Astrocyte of the spinal cord (primary cell): ENCODE measurements at places on chromosomes 11 and 22.

GRCh38 chr22:19635644-19636043 is 78.7 kb upstream of the SEPTIN5 start:
- DNase-seq: no peak

DNA sequence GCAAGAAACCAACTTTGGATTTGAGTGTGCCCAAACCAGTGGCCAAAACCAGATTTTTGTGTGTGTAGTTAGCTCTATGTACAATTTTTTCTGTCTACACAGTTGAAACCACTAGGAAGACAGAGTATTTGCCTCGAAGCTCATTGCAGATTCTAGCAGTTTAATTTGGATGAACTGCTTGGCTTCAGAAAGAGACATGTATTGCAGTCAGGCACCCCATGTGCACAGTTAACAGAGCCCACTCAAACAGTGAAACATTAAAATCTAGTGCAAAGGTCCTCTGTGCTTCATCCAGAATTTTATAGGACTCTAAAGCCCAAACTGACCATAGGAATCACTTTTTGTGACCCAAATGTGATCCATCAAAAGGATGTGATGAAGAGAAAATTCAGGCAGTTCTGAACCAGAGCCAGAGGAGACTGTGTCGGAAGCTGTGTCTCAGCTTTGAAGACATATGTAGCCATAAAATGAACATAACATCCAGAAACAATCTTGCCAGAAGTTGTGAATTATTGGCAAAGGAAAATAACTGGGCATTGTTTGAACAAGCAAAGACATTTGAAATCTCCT is 82.7 kb downstream of the PANX1 start:
- no peak for DNase-seq

DNA sequence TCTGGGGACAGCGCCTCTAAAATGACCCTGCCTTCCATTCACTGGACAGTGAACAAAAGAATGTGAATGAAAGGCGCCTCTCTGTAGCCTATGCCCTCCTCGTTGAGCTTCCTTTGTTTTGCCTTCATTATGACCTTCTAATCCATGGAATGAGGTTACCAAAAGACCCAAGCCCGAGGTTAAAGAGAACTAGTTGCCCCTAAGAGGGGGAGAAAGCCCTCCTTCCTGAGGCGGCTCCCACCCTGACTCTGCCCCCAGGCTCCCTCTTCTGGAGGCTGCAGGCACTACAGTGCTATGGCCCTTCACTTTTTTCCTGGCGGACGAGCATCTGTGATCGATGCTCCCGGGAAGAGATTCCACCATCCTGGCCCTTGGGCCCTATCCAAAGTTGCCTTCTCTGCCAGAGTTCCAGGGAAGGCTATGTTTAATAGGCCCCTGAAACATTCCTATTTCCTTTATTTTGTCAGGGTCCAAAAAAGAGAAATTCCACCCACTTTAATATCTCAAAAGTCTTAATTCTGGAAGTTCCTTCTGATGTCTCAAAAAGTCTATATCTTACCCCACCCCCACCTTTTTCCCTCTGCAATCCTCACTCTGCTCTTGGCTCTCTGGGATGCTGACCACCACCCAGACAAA is 147.3 kb downstream of the FEZ1 start:
- DNase-seq: peak; percentile 32

DNA sequence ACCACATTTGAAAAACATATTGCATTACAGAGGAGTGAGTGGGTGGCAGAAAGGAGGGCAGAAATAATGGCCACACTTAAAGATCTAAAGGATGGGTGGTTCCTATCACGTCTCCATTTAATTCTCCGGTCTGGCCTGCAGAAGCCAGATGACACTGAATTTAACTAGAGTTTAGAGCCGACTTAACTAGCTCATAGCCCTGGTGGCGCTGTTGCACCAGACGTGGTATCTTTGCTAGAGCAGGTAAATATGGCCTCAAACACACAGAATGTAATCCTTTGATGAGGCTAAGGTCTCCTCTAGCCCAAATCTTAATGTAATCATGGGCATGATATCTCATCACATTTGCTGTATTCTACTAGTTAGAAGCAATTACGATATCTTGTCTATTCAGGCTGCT is 51.5 kb upstream of the GAL start:
- DNase-seq: peak; percentile 74

GRCh38 chr22:25572708-25573171 is 8.3 kb downstream of the GRK3 start:
- no peak for DNase-seq

- DNase-seq: no peak
Measured at GRCh38 chr11:124359566-124359965, 24.7 kb downstream of the OR8B2 start.

DNA sequence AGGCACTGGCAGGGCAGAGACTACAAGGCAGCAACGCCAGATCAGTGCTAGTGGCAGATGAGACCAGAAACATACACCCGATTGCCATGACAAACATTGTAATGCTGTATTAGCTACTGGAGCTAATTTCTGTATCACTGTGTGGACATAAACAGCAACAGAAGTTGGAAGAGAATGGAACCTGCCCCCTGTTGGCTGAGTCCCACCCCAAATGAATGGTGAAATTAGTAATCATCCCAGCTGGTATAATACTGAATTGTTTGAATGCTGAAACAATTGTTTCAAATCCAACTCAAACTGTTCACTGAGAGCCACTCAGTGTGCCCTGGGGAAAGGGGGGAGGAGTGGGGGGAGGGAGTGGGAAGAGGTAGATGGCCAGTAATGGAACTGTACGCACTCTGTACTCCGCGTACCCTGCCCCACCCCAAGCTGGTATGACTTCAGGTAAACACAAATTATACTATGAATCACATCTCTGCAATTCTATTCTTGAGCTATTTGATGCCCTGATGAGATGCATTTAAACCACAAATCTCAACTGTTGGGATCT is 11.2 kb upstream of the BIRC3 start:
- DNase-seq: no peak

DNA sequence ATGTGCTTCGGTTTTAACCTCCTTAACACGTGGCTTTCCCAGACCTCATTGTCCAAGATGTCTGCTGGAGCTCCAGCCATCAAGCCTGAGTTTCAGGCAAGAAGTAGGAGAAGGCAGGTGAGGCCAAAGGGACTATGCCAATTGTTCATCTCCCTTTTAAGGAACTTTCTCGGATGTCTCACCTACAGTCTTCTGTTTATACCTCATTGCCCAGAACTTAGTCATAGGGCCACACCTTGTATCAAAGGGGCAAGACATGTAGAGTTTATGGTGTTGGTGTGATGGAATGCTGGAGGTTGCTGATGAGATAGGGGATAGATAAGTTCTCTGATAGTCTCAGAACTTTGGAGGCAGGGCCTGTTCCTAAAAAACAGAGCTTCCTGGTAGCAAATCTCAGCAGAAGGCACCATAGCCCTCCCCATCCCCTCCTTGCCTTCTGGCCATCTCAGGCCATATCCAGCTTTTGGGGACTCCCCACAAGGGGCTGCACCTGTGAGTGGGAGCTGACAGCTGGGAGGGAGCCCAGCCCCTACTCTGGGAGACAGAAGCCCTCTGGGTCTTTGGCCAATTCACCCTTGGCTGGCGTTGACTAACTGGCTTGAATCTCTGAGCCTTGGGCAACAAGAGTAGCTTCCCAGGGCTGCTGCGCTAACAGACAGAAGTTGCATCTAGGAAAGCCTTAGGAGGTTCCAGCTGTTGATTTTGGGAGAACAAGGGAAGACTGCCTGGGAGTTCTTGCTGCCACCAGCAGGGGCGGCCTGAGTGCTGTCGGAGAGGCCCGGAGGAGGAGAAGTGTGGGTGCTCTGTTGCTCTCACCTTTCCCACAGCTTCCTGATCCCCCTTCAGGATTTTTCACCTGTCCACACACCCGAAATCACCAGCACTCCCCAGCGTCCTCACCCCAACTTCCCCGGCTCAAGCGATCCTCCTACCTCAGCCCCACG is 149.8 kb upstream of the THY1 start:
- DNase-seq: no peak

DNA sequence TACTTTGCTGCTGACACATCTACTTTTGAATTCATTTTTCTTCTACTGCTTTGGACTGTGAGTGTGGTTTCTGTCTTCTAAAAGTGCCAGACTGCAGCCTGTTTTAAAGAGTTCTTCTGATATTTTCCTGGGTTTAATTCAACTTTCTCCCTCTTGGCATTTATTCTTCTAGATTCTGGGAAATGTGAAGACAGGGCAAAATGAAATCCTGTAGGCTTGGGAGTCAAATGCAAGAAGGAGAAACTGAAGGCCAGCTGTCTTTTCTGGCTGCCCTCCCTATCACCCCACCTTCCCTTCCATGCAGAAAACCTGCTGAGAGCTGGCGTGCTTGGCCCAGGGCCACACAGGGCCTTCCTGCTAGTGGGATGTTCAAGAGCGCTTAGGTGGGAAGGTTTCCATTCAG is 7.6 kb downstream of the ZNF70 start:
- DNase-seq: no peak

GRCh38 chr11:20599221-20600019 is at the start of gene SLC6A5:
SLC6A5 (plus strand) TSS chr11:20599608; CDS start chr11:20599673, 65 bp downstream.
- peak; percentile 33 for DNase-seq

GRCh38 chr11:79200398-79201070 is 240.3 kb downstream of the TENM4 start:
- no peak for DNase-seq

DNA sequence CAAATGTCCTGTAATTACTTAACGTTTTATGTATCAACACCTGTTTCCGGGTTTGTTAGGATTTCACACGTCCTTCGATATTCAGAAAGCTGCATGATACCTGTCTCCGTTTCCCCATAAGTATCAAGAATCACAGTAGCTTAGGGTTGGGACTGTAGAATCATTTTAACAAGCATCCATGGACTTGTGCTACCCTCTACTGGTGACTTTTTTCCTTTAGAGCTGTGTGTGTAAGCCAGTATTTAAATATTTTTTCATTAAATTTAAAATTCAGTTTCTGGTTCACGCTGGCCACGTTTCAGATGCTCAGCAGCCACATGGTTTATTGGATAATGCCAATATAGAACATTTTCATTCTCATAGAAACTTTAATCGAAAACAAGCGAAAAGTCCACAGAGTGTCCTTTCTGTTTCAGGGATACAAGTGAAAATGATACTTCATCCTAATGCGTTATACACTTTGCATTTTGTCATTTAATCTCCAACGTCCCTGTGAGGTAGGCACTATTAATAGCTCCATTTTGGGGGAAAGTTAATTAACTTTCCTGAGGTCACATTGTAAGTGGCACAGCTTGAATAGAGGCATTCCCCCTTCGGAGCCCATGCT is 61.5 kb upstream of the SLC25A18 start:
- peak; percentile 73 for DNase-seq

GRCh38 chr11:27239305-27239942 is 123.6 kb downstream of the CCDC34 start:
- peak; percentile 57 for DNase-seq

- DNase-seq: peak; percentile 35
Measured at GRCh38 chr11:123719452-123719851, 22.0 kb downstream of the ZNF202 start.

GRCh38 chr11:92920331-92920730 is 49.1 kb upstream of the MTNR1B start:
- no peak for DNase-seq

GRCh38 chr22:44554411-44554810 is 56.4 kb upstream of the RTL6 start:
- DNase-seq: no peak

DNA sequence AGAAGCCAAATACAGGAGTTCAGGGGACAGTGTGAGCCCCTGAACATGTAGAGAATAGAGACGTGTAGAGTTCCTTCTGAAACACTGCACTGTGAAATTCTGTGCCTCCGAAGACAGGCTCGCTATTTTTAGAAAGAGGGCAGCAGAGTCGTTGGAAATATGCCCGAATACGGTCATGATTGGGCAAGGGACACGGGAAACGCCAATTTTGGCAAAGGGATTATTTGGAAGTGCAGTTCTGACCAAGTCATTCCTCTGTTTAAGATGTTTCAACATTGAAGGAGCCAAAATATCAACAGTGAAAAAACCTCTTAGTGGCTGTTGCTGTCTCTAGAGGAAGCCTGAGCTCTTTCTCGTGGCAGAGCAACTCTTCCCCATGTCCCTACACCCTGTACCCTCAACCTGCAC is 9.5 kb upstream of the CBX6 start:
- DNase-seq: peak; percentile 34

DNA sequence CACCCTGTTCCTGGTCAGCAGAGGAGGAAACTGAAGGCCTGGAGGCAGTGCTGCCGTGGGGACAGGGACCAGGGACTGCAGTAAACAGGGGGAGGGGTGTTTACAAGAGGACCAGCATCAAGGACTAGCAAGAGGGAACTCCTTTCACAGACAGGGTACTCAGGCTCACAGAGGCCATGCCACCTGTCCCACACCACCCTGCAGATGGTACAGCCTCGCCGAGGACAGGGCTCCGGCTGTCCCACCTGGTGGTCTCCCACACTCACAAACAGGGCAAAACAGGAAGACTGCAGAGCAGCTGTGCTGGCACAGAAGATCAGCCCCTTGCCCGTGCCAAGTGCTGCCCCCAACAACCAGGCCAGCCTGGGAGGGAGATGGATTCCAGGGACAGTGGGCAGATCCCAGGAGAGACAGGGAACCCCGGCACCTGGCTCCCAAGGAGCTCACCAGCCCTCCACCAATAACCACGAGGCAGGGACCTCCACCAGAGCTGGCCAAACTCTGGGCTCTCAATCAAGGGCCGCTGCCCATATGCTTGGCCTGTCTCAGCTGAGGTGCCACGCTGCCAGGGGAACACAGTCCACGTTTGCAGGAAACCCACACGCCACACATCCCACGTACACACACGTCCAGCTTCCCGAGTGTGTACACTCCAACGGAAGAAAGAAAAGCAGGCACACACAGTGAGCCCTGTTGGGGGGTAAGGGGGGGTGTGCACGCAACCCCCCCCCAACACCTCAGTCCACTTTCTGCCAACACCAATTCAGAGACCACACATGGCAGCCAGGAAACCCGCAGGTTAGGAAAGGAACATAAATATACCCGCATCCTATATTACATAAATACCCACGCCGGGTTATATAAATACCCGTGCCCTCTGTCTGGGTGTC is 2.1 kb downstream of the CSNK1E start:
- DNase-seq: no peak

DNA sequence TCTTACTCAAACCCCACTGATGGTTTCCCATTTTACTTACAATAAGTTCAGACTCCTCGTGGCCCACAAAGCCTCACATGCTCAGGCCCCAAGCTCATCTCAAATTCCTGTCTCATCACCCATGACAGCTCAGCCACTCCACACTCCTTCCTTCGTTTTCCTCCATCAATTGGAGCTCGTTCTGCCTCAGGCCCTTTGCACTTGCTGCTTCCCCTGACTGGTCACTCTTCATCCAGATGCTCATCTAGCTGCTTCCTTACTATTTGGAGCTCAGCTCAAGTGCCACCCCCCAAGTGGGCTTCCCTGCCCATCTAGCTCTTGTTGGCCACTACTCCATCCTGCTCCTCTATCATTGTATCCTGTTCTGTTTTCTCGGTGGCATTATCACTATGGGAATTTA is 46.8 kb upstream of the LRRC32 start:
- DNase-seq: no peak

DNA sequence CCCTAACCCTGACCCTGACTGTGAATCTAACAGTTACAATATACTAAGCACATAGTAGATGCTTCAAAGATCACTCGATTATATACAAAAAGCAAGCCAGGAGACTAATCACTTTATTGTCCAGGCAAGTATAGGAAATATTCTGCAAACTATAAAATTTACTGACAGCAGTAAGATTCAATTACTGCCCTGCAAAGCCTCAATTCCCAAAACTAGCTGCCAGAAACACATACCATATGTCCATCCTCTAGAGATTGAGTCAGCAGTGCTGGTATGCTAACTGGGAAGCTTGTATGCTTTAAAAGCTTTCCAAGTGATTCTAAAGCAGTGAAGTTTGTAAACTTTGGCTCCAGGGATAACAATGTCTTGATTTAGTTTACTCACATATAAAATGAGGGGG is 26.1 kb downstream of the CSTF3 start:
- DNase-seq: peak; percentile 68

GRCh38 chr22:39253435-39254070 is 8.8 kb upstream of the PDGFB start:
- peak; percentile 86 for DNase-seq
